ENCODE measurements at places on chromosomes 12 and 14. TPM values are rescaled to one million over a fixed set of nuclear protein-coding genes. Genes with fewer than 3 reads are reported as not detected.

Gene RNF212B
- not detected for polyA plus RNA-seq

Gene GLIPR1L1
- not detected for polyA plus RNA-seq

Gene SYT1
- polyA plus RNA-seq, result 5.0 TPM

Gene NEUROD4
- not detected for polyA plus RNA-seq

Gene KCNK13
- not detected for polyA plus RNA-seq

- no peak for DNase-seq
Observed at GRCh38 chr12:63911341-63911740, 66.8 kb downstream of the SRGAP1 start.

DNA sequence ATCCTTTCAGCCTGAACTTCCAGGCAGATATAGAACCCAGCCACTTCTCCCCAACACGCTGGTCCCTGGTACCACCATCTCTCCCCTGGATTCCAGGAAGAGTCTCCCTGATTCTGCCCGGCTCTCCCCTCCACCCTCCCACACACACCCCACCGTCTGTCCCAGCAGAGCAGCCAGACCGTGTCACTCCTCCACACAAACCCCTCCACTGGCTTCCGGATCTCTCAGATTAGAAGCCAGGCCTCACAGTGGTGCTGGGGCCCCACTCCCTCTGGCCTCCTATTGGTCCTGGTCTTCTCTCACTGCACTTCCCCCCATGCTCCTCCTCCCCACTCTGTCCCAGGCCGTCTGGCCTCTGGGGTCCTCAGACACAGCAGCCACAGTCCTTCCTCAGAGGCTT is 52.4 kb upstream of the CDKN3 start:
- DNase-seq, result no peak

GRCh38 chr12:122871851-122872780 is 23.8 kb downstream of the VPS37B start:
- DNase-seq, result no peak

DNA sequence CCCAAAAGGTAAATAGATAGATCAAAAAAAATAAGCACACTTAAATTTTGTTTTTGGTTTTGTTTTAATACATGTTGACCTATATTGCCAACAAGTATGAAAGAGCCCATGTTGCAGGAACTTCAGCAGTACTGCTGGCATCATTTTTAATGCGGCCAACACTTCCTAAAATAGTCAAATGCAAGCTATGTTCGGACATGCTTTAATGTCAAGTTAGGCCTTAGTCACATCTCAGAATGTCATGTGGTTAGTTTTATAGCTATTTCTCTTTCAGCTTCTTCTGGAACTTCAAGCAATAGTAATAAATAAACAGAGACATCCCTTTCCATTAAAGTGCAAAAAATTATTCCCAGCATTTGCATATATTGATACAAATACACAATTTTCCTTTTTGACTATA is 153.4 kb downstream of the PIK3C2G start:
- no peak for DNase-seq

DNA sequence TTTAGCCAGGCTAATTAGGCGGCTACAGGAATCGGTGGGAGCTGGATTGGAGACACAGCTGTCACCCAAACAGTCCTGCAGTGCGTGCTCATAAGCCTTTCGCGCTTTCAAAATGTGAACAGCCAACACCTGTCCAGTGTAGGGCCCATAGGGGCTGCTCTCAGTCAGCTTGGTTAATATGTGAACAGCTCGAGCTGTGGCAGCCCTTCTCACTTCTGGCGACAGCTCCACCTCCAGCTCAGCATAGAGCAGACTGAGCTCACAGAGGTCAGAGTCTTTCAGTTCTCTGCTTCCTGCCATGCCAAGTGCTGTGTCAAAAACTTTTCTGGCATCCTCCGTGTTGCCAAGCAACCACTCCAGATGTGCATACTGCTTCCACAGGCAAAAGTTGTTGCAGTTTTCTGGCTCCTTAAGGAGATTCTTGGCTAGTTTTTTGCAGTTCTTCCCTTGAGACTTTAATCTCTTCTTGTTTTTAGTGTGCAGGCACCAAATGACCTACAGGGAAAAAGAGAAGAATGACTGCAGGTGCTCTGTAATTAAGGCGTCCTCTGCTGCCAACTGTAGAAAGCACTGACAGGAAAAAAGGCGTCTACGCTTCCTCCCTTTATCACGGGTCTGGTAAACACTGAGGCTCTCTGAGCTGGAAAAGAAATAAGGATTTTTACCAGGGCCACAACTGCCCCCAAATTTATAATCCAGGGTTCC is 32.5 kb downstream of the PSMC1 start:
- no peak for DNase-seq

- no peak for DNase-seq
Observed at GRCh38 chr14:71140157-71140556, 232.9 kb downstream of the PCNX1 start.

DNA sequence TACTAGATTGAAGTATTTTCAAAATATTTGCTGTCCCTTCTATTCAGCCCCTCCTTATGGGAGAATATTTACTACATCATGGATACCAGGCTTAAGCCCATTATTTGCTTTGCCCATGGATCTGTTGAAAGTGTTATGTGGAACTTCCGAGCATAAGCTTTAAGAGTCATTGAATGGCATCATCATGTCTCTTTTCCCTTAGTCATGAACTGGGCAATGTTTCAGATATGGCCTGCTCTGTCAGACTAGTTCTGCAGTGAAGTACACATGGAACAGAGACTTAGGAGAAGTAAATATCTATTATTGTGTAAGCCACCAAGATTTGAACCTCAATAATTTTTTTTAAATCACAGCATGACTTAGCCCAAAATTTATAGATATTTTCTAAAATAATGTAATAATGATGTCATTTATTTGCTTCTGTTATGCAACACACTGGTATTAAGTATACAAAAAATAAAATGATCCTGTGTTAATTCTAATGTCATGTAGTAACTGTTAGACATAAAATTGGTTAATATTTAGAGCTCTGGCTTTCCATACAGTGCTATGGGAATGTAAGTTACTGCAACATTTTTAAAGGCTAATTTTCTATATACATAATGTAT is 1097.3 kb downstream of the SLC16A7 start:
- no peak for DNase-seq
